ENCODE measurements at places on chromosomes 2 and 18. TPM values are rescaled to one million over a fixed set of nuclear protein-coding genes. Genes with fewer than 3 reads are reported as not detected.

The EML6 gene
- 0.60 TPM for total RNA-seq

The TBC1D8 gene
- 42.4 TPM for total RNA-seq

The SLC30A3 gene
- not detected for total RNA-seq

The ALPG gene
- total RNA-seq, result not detected

The DCC gene
- 1.2 TPM for total RNA-seq

The TTR gene
- total RNA-seq, result not detected

The ANO7 gene
- total RNA-seq, result 0.42 TPM

The PRADC1 gene
- total RNA-seq, result 20.0 TPM

The TLX2 gene
- not detected for total RNA-seq

The TUBA3E gene
- not detected for total RNA-seq

The CD207 gene
- 0.21 TPM for total RNA-seq

The GKN1 gene
- total RNA-seq, result not detected

The TNFRSF11A gene
- 5.5 TPM for total RNA-seq

The CPLX4 gene
- total RNA-seq, result not detected

The ASB18 gene
- total RNA-seq, result not detected

The GALR1 gene
- 0.87 TPM for total RNA-seq

The CREG2 gene
- total RNA-seq, result not detected

The PSMA8 gene
- not detected for total RNA-seq

The DAW1 gene
- total RNA-seq, result 0.59 TPM

The DNAJC5G gene
- total RNA-seq, result not detected

The CMPK2 gene
- 4.5 TPM for total RNA-seq

The RTP5 gene
- total RNA-seq, result not detected

The RAB6C gene
- not detected for total RNA-seq

The ITPRID2 gene
- total RNA-seq, result 230 TPM

The INPP5D gene
- total RNA-seq, result 43.8 TPM

Data from tibial nerve (tissue), 4 donors.